ENCODE measurements at places on chromosomes 12 and 14. TPM values are rescaled to one million over a fixed set of nuclear protein-coding genes. Genes with fewer than 3 reads are reported as not detected.

- H3K4me1 ChIP-seq, result peaks cover 5% of the 10 kb centered on the region
- H3K36me3 ChIP-seq, result no peaks in the 10 kb centered on the region
- no peak overlapping the region for H3K27ac ChIP-seq
- DNase-seq, result no peak
Measured at GRCh38 chr12:92619026-92619425, 83.8 kb upstream of the PLEKHG7 start.

GRCh38 chr14:33527023-33527634 lies 423.7 kb downstream of the EGLN3 start:
- H3K27ac ChIP-seq, result no peak overlapping the region
- H3K27me3 ChIP-seq, result no peaks in the 10 kb centered on the region
- H3K4me1 ChIP-seq, result no peaks in the 10 kb centered on the region

- H3K4me3 ChIP-seq, result no peak overlapping the region
- H3K4me1 ChIP-seq, result no peaks in the 10 kb centered on the region
- H3K36me3 ChIP-seq, result no peaks in the 10 kb centered on the region
- no peaks in the 10 kb centered on the region for H3K27me3 ChIP-seq
- DNase-seq, result no peak
Measured at GRCh38 chr14:77923131-77923936, 123.4 kb downstream of the ADCK1 start.

DNA sequence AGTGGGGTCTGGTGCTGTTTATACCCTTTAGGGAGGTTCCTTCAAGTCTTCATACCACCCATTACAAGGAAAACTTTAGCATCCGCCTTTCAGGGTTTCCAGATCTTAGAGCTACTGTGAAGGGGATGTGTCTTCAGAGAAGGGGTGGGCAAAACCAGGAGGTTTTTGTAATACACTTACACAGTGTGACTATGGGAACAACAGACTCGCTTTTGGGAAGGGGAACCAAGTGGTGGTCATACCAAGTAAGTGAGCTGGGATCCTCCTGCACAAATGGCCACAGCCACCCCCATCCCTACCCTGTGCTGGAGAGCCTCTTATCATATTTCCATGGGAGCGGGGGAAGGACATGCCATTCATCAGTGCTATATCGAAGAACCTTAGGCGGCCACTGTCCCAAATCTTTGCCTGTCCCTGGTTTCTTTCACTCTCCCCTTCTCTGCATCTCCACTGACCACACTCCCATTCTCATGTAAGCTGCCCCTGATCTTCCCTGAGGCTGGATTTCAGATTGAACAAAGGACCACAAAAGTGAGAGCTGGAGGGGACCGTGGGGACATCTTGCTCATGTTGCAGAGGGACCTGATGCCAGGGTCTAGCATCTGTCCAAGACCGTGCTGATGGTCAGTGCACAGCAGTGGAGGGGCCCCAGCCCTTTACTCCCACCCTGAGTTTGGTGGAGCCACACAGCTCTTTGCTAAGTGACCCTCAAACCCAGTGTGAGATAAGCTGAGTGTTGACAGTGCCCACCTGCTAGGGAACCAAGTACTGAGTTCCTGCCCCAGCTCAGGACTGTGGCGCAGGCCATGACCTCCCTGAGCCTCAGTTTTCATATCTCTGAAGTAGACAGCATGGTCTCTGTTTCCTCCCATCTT lies 51.4 kb downstream of the DAD1 start:
- H3K4me3 ChIP-seq, result no peak overlapping the region
- H3K36me3 ChIP-seq, result no peaks in the 10 kb centered on the region
- no peaks in the 10 kb centered on the region for H3K27me3 ChIP-seq
- no peak overlapping the region for H3K27ac ChIP-seq
- no peaks in the 10 kb centered on the region for H3K4me1 ChIP-seq

- no peak overlapping the region for H3K27ac ChIP-seq
- no peak overlapping the region for H3K4me3 ChIP-seq
- no peaks in the 10 kb centered on the region for H3K36me3 ChIP-seq
- DNase-seq, result no peak
- no peaks in the 10 kb centered on the region for H3K27me3 ChIP-seq
- peaks cover 7% of the 10 kb centered on the region for H3K4me1 ChIP-seq
Measured at GRCh38 chr12:38886064-38886463, 19.3 kb downstream of the CPNE8 start.

DNA sequence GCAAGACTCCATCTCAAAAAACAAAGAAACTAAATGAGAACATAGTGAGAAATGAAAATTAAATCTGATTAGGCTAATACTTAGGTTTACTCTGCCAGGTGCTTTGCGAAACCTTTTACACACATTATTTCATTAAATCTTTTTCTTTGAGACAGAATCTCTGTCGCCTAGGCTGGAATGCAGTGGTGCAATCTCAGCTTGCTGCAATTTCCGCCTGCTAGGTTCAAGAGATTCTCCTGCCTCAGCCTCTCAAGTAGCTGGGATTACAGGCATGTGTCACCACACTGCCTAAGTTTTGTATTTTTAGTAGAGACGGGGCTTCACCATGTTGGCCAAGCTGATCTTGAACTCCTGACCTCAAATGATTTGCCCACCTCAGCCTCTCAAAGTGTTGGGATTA lies 21.9 kb upstream of the EEA1 start:
- H3K4me1 ChIP-seq, result no peaks in the 10 kb centered on the region
- no peaks in the 10 kb centered on the region for H3K36me3 ChIP-seq
- no peak overlapping the region for H3K4me3 ChIP-seq
- no peaks in the 10 kb centered on the region for H3K27me3 ChIP-seq
- H3K27ac ChIP-seq, result no peak overlapping the region
- no peak for DNase-seq

DNA sequence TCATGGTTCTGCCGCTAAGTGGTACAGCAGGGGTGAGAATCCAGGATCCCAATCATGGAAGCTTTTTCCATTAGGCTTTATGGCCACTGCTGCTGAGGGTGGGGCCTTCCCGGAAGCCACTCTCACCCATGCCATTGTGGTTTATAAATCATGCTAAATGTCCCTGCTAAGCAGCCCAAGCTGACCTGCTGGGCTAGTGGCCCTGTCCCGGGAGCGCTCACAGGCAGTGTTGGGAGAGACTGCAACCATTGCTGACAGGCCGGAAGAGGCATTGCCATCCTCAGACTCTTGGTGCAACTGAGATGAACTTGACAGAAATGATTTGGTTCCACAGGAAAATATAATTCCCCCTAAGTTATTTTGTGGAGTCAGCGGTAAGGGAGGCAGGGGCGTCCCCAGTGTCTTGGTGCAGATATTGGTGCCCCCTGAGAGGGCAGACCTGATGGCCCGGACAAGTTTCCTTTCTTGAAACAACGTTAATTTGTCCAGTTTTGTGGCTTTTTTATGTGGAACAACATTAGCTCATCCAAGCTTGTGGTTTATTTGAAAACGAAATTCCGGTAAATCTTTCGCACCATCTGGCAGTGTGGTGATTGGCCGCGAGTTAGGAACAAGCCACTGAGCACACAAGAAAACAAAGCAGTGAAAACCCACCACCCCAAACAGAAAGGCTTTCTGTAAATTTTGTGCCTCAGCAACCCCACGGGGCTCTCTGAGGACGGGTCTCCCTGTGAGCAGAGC lies 82.3 kb downstream of the SSPN start:
- no peaks in the 10 kb centered on the region for H3K27me3 ChIP-seq
- H3K36me3 ChIP-seq, result no peaks in the 10 kb centered on the region
- no peak for DNase-seq

DNA sequence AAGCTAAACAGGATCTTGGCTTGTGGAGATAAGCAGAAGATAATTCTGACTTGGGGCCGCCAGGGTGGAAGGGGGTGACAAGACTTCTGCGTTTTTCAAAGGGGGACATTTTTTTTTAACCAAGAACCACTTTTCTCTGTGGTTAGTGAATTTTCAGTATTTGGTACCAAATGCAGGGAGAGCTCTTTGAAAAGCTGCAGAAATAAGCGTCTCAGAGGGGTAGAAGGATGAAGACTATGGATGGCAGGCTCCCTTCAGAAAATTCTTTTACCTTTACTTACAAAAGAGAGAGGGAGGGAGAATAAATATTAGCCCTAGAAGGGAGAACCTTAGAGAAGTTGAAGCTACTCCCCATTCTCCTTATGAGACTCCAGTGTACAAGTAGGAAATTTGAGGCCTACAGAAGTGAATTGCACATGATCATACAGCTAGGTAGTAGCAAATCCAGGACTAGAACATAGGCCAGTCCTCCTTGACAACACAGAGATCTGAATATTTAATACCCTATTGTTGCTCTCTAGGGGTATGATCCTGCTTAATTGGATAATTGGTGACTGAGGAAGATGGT lies 840 bp downstream of the MRPL52 start:
- DNase-seq, result no peak
- H3K36me3 ChIP-seq, result peaks cover 10% of the 10 kb centered on the region
- H3K27ac ChIP-seq, result no peak overlapping the region
- H3K4me3 ChIP-seq, result peak overlapping the region; percentile 84
- no peaks in the 10 kb centered on the region for H3K27me3 ChIP-seq
- H3K4me1 ChIP-seq, result peaks cover 10% of the 10 kb centered on the region

DNA sequence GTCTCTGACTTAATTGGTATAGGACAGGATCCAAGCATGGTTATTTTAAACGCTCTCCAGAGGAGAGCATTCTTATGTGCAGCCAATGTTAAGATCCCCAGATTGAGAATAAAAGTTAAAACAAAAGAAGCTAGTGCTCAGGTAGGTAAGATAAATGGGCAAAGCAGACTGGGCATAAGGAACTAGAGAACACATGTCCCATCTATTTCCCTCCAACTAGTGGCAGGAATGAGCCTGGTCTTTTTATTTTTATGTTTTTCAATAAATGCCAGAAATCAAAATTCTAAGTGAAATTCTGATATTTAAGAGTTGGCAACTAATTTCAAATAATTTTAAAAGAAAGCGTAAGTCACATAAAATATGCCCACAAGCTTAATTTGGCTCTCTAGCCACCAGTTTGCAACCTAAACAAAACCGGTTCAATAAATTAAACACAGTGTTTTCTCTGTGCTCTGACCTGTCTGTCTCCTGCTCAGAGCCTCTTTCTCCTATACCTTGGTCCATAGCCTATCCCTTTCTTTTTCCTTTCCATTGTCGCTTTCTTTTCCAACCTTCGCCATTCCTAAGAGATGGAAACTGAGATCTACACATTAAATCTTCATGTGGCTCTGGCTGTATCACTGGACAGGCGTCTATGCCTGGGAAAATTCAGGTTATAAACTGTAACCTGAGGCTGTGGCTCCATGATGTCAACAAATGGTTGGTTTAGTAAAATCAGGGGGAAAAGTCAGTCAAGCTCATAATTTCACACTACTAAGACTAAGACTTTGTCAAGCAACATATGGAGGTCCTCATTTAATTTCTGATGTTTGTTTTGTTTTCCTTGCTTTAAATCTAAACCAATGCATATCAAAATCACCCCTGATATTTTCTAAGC lies 5.5 kb downstream of the SLC38A1 start:
- H3K4me1 ChIP-seq, result peaks cover 26% of the 10 kb centered on the region
- no peak overlapping the region for H3K4me3 ChIP-seq
- no peak overlapping the region for H3K27ac ChIP-seq
- H3K27me3 ChIP-seq, result no peaks in the 10 kb centered on the region

- no peaks in the 10 kb centered on the region for H3K4me1 ChIP-seq
- H3K27me3 ChIP-seq, result no peaks in the 10 kb centered on the region
- no peak for DNase-seq
- no peak overlapping the region for H3K4me3 ChIP-seq
Measured at GRCh38 chr14:75630695-75631452, 29.8 kb downstream of the ERG28 start.

- no peak overlapping the region for H3K27ac ChIP-seq
- DNase-seq, result no peak
- no peak overlapping the region for H3K4me3 ChIP-seq
- H3K36me3 ChIP-seq, result no peaks in the 10 kb centered on the region
- H3K4me1 ChIP-seq, result peaks cover 9% of the 10 kb centered on the region
Measured at GRCh38 chr12:21894792-21895595, 46.2 kb downstream of the ABCC9 start.

GRCh38 chr12:96029826-96030225 lies 5.6 kb downstream of the LTA4H start:
- H3K27me3 ChIP-seq, result no peaks in the 10 kb centered on the region
- peaks cover 37% of the 10 kb centered on the region for H3K36me3 ChIP-seq
- no peak for DNase-seq
- no peak overlapping the region for H3K4me3 ChIP-seq

GRCh38 chr12:57726884-57727757 lies 11.4 kb downstream of the AGAP2 start:
- DNase-seq, result no peak
- peaks cover 15% of the 10 kb centered on the region for H3K4me1 ChIP-seq
- peak overlapping the region; percentile 80 for H3K27ac ChIP-seq

DNA sequence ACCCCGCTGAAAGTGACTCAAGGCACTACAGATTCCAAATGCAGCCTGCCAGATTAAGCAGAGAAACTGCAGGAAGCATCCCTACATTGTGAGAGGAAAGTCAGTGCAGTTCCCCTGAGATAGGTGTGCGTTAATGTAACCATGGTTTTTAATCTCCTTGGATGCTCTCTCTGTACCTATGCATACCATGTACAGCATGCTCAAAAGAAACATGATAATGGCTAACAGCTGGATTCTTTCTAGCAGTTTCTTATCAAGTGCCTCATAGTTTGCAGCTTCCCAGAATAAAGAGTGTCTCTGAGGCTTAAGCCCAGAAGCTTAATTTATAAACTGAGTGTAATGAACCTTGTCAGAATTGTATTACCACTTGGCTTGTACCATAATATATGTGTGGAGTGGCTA lies 17.1 kb upstream of the MDM1 start:
- no peak overlapping the region for H3K27ac ChIP-seq
- H3K4me1 ChIP-seq, result no peaks in the 10 kb centered on the region
- DNase-seq, result no peak
- no peak overlapping the region for H3K4me3 ChIP-seq
- no peaks in the 10 kb centered on the region for H3K27me3 ChIP-seq

KRT73 gene
- not detected for total RNA-seq

DIO2 gene
- not detected for total RNA-seq

HOXC12 gene
- total RNA-seq, result not detected

YY1 gene
- 48.1 TPM for total RNA-seq

MYO1H gene
- not detected for total RNA-seq
